Endothelial cell (in vitro differentiated cells): ENCODE measurements at places on chromosomes 11 and 22.
A peak's percentile ranks its signal among the peaks of the same experiment; 100 is the strongest.

DNA sequence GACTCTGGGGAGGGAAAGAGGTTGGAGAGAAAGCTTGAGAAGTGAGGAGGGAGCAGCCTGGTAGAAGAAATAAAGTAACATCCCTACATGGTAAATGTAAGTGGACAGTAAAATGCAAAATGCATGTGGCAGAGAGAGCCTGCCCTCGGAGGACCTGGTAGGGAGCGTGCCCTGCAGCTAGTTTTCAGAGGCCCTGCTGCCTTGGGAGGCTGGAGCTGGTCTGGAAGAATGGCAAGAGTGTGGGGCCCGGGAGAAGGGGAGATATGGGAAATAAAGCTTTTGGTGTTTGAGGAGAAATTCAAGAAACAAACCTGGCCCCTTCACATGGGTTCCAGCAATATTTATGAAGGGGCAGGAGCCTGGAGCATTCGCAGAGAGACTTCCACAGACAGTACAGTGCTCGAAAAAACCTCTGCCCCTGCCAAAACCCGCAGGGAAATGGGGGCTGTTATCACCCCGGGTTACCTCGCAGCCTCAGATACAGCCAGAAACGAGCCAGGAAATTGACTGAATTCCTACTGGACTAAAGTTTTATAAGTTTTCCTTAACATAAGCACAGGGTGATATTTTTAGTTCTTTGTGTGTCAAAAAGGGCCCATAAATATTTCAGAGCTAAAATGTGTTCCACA, 363.0 kb downstream of the TENM4 start:
- no peak for DNase-seq

- DNase-seq: no peak
Observed at GRCh38 chr11:40537734-40538133, 921.7 kb downstream of the LRRC4C start.

GRCh38 chr22:31616315-31616980, 45.6 kb downstream of the PISD start:
- no peak for DNase-seq

DNA sequence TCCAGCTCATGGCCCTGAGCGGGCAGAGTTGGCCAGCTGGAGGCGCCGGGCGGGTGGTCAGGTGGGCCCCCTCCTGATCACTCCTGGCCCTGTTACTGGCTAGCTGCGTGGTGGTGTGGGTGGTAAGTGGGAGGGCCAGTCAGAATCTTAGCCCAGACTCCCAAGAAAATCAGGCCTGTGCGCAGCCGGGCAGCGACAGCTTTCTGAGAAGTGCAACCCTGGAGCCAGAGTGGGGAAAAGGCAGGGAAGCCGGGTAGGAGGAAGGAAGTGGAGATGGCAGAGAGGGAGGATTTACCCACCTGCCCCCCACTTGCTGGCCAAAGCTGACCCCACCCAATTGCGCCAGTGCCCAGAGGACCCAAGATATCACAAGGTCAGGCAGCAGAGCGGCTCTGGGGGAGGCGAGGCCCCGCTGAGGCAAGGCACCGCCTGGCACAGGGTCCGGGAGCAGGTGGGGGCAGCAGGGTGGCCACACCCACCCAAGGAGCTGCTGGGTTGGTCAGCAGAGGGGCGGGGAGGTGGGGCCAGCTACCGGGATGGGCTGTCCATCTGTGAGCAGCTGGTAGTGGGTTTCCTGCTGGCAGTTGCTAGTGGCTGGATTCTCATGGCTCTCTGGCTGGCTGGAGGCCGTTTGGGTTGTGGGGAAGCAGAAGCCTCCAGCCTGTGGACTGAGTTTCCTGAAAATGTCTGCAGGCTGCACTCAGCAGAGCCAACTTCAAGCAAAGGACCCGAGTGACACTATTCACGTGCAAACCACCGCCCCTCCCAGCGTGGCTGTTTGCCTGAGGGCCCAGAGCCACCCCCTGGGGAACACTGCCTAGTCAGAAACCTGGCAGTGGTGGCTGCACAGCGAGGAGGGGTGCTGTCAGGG, 196.4 kb downstream of the IGLL1 start:
- no peak for DNase-seq

DNA sequence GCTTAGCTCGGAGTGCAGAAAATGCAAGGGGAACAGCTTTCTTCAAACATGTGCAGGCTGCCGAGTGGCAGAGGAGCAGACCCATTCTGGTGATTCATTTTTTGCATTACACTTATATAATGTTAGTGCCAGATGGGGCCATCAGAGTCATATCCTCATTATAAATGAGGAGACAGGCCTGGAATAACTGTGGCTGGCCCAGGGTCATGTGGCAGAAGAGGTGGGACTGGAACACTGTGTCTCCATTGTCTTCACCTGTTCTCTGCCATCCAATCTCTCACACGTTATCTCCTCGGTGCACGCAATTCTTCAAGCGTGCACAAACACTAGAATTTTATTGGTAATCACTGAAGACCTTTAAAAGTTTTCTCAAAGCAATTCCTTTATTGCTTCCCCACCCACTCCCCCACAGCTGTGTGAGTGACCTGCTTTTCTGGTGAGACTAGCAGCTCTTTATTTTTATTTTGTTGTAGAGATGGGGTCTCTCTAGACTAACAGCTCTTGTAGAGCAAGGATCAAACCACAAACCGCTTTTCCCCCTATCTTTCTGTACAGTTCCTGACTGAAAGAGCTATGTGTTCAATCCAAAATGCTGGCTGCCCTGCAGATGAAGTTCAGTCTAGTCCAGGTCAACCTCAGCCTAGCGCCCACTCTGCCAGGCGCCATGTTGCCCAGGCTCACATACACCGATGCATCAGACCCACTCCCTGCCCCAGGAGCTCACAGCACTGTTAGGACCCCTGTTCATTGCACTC, 75.3 kb downstream of the ST3GAL4 start:
- no peak for DNase-seq

GRCh38 chr11:128814856-128815705, 52.0 kb downstream of the KCNJ1 start:
- DNase-seq: peak; percentile 43

DNA sequence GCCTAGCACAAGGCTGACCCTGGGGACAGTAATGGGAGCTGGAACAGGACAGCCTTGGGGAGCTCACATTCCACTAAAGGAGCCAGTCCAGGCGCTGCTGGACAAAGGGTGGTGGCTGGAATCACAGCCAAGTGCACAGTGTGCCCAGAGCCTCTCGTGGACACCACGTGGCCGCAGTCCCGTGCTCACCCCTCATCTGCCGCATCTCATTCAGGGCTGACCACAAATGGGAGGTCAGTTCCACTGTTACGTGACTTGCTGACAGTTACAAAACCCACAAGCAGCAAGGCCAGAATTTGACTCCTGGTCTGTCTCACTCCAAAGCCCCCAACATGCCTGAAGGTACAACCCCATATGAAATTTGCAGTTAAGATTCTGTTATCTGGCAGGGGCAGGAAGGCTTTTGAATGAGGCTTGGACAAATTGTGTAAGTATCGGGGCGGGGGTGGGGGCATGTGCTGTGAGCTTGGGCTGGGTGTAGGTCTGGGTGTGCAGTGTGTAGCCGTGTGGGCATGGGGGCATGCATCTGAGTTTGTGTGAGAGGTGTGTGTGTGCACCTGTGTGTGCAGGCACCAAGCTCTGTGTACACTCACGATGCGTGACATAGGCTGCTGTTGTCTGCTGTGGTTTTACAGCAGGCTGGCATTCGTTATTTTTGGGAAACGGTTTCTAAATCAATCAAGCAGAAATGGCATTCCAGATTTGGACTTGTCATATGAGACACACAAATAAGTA, 301.7 kb downstream of the BRD1 start:
- no peak for DNase-seq

DNA sequence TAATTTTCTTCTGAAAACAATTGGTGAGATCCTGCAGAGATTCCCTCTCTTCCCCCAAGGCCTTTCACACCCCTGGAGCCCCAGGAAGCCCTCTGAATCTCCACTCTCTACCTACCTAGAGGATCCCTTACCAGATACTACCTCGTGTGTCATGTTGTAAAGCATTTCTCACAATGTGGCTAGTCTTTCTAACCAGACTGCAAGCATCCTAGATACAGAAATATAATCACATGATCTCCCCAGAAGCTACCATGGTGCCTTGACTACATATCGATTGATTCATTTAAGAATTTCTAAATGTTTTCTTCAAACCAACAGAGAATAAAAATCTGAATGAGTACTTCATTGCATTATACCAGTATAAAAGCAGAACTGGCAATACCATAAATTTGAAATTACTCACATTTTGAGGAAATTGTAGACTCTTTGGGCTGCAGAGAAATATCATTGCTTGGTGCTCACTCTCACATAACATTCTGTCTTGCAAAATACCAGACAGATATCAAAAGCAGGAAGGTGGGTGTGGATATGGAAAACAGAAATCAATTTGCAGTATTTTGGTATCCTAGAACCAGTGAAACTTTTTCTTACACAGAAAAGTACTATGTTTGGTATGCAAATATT, 113.5 kb downstream of the MAML2 start:
- DNase-seq: no peak

DNA sequence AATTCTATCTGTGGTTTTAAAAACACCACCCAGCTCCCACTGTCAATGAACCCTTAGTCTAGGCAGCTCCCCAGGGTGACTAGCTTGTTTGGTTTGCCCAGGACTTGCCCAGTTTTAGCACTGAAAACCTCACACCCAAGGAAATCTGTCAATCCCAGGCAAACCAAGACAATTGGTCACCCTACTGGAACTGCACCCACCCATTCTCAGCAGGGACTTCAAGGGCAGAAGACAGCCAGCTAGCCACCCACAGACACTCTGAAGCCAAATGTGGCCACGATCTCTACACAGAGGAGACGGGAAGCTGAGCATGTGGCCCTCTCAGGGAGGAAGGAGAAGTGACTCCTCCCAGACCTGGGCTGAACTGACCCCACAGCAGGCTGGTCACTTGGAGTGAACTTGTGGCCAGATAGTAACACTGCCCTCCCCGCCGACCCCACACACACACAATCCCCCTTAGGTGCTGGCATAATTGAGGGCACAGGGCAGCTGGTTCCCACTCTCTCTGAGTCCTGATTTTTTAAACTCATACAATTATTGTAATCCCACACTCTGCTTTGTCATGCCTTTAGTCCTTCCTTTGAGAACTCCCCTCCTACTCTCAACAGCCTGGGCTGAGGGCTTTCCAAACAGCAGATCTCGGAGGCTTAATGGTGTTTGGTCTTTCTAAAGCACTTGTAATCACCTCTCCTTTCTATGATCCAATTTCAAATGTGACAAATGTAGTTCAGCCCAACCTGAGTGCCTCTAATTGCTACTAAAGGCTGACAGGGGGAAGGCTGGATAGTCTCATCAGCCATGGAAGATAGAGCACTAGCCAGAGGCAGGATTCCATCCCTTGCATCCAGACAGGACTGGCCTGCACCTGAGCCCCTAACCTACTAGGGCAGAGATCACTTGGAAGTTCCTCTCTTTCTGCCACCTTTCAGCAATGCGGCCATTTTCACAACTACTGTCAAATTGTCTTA, 74.7 kb upstream of the DRD2 start:
- DNase-seq: no peak

- no peak for DNase-seq
Observed at GRCh38 chr22:39686178-39686620, 115.6 kb downstream of the CACNA1I start.

DNA sequence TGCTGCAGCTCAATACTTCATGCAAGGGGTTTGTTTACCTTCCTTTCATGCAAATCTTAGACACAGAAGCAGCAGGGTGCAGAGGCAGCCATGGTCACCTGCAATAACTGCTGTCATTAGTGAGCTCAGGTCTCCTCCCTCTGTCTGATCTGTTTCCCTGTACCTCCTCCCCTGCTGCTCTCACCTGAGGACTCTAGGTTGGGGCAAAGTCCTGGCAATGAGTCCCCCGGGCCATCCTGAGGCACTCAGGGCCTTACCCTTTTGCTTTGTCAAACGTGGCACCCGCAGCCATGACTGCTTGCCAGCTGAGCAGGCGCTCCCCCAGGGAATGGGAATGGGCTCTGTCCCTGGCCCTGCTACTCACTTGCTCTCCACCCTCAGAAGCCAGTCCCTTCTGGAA, 3.9 kb downstream of the LRRC10B start:
- DNase-seq: no peak

- DNase-seq: no peak
Observed at GRCh38 chr11:1931341-1932104, 12.0 kb downstream of the TNNT3 start.

- DNase-seq: no peak
Observed at GRCh38 chr11:86570020-86570419, 102.4 kb downstream of the ME3 start.
